ENCODE measurements at places on chromosomes 5 and 9.

DNA sequence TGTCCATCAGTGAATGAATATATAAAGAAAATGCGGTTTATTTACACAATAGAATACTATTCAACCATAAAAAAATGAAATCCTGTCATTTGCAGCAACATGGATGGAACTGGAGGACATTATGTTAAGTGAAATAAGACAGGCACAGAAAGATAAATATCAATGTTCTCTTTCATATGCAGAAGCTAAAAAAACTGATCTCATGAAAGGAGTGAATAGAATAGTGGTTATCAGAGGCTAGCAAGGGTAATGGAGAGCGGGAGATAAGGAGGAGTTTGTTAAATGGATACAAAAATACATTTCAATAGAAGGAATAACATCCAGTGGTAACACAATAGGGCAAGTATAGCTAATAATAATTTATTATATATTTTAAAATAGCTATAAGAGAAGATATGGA lies 65.0 kb downstream of the AGTPBP1 start:
- no peak for DNase-seq

DNA sequence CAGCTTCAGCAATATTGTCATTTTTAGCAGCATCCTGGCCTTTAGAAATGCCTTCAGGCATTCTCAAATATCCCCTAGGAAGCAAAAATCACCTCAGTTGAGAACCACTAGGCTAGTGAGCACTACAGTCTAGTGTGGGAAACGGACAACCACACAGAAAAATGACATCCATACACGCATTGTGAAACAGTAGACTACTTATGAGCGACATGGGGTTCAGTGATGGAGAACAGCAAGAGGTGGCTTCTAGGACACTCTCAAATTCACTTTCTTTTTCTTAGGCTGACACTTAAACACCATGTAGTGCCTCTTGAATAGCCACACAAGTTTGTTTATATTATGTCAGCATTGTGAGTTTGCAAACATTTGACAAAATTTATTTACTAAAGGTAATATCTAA lies 203.0 kb downstream of the KDM4C start:
- DNase-seq: no peak

- no peak for DNase-seq
Observed at GRCh38 chr9:98339987-98340800, 84.7 kb upstream of the TBC1D2 start.

DNA sequence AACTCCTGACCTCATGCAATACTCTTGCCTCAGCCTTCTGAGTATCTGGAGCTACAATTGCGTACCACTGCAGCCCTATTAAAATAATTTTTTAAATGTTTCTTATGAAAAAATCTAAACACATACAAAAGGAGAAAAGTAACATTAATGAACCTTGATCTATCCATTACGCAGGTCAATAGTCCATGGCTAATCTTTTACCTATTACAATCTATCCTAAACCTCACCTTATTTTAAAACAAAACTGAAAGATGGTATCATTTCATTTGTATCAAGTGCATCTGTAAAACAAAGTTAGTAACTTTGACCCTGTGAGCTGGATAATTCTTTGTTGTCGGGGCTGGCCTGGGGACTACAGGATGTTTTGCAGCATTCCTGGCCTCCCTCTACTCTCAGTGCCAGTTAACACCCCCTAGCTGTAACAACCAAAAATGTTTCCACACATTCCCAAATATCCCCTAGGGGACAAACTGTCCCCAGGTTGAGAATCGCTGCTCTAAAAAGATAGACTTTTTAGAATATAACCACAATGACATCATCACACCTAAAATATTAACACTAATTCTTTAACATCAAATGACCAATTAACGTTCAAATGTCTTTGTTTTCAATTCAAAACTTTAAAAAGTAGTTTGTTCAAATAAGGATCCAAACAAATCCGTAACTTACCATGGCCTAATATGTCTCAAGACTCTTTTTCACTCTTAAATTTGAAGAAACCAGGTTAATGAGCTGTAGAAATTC lies 54.8 kb downstream of the RNF38 start:
- no peak for DNase-seq

DNA sequence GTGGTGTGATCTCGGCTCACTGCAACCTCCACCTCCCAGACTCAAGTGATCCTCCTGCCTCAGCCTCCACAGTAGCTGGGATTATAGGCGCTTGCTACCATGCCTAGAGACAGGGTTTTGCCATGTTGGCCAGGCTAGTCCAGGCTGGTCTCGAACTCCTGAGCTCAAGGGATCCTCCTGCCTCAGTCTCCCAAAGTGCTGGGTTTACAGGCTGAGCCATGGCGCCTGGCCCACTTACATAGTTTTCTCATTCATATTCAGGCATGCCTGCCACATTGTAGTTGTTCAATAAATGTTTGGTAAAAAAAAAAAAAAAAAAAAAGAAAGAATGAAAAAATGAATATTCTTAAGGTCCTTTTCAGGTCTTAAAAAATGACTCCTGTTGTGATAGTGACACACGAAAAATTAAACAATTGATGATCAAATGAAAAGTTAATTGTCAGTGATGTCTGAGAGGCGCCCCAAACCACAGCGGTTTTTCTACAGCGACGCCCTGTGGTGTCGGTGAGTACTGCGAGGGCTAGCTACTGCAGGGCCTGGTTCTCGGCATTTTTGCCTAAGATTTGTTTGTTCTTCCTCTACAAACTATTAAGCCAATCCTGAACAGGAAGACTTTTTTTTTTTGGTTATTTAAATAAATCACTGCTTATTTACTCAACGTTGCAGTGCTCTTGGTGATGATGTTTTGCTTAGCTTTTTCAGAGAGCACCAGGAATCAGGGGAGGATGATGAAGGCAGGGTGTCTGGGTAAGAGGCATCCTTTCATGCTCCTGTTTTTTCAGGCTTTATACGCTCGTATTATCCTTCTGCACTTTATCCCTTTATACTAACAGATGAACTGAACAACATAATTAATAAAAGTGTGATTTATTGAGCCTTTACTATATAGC lies 67.0 kb upstream of the DPYSL3 start:
- peak; percentile 79 for DNase-seq

DNA sequence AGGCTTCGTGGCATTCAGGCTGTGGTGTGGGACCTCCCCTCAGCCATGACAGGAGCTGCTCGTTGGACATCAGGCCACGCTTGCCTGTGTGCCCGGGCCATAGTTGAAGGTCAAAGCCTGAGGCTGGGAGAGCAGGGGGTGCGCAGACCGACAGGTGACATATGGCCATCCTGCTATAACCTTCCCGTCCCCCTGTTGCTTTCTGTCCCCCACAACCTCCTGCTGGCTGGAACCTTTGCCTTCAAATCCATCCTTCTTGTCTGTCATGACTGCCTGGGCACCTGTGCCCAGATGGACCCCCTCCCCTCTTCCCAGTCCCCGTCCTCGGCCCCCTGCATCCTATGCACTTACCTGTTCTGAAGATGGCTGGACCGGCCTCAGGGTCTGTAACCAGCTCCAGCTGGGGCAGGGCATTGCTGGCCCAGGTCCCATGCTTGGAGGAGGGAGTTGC lies 83.2 kb downstream of the WNK2 start:
- DNase-seq: no peak

GRCh38 chr9:4923580-4924544 lies 61.2 kb upstream of the JAK2 start:
- no peak for DNase-seq

- DNase-seq: no peak
Observed at GRCh38 chr5:155562158-155562557, 548.6 kb downstream of the KIF4B start.

- no peak for DNase-seq
Observed at GRCh38 chr5:164394686-164395194, 889.3 kb downstream of the MAT2B start.

DNA sequence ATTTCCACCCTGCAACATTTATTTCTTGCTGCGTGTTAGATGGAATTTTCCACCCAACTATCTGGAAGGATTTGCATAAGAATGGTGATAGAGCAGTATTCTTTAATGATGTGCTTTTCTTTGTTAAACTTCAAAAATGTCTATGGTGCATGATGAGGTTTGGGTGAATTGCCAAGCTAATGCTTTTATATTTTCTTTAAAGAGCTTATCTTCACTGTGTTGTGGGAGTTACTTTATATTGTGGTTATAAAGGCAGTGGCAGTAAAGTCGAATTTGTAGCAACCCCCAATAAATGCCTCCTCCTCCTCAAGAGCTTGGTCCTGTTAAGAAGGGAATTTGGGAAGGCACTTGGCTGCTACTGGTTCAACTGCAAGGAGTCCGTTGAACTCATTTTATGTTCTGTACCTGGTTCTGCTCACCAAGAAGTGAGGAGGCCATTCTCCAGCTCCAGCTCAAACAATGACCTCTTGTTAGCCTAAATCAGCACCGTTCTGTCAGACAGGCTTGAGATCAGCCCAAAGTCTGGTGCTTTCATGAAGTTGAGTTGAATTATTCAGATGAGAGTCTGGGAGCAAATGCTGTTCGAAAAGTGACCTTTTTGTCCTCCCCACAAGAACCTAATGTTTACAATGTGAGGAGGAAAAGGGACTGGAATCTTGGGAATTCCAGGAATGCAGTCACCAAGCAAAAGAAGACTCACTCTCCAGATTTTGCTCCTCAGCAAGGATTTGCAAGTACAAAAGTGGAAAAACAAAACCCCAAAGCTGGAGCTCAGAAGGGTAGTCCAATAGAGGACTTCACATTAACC lies 217.0 kb downstream of the TMEM38B start:
- DNase-seq: no peak

GRCh38 chr9:99819123-99819855 lies 2.4 kb upstream of the NR4A3 start:
- peak; percentile 89 for DNase-seq

- peak; percentile 32 for DNase-seq
Observed at GRCh38 chr5:109413458-109413857, 3.7 kb upstream of the PJA2 start.

GRCh38 chr5:173229966-173230689 lies 4.9 kb downstream of the NKX2-5 start:
- no peak for DNase-seq

DNA sequence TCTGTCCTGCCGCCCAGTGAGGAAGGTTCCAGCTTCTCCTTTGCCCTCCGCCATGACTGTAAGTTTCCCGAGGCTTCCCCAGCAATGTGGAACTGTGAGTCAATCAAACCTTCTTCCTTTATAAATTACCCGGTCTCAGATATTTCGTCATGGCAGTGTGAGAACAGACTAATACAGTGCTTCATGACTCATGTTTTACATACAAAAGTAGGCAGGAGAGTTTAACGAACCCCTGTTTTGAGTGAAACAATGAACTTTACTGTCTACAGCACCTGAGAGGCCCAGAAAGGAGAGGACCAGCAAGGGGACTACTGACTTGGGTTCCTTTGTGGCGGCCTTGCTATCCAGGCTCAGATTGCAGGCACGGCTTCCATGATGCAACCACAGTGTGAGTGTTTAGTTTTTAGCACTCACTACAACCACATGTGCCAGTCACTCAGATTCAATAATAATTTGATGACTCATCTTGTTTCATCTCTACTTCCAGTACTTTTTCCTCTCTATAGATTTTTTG lies 139.1 kb upstream of the CLINT1 start:
- no peak for DNase-seq

- DNase-seq: peak; percentile 87
Observed at GRCh38 chr9:13728131-13728530, 448.6 kb upstream of the MPDZ start.

DNA sequence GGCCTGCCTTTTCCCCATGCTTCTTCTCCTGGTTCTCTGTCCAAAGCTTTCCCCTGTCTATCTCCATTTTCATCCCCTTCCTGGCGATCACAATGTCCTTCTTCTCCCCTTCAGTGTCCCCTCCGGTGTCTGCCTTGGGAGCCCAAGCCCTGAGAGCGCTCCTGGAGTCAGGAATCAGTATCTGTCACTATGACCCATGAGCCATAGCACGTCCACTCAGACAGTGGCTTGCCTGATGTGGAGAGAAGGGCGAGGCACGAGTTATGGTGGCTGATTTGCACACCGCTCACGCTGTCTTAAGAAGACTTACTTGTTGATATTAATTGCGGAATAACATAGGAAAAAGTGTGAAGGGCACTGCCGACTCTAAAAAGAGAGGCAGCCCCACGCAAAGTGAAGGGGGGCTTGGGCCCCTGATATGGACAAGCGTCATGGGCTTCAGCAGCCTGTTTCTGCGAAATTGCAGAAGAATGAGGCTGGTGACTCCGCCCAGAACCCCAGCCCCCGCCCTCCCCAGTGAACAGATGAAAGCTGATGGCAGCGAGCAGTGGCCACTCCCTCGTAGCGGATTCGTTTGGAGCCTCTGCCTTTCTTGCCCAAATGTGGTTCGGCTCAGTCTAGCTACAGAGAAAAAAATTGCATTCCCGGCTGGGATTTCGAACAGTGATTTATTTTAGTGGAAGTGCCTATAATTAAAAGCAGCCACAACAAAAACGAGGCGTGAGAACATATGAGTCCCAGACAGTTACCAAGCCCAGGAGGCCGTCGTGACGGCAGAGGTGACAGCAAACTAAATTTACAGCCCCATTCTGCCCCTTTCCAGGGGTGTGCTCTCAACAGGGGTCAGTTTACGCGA lies 149.8 kb downstream of the ICE1 start:
- peak; percentile 53 for DNase-seq

DNA sequence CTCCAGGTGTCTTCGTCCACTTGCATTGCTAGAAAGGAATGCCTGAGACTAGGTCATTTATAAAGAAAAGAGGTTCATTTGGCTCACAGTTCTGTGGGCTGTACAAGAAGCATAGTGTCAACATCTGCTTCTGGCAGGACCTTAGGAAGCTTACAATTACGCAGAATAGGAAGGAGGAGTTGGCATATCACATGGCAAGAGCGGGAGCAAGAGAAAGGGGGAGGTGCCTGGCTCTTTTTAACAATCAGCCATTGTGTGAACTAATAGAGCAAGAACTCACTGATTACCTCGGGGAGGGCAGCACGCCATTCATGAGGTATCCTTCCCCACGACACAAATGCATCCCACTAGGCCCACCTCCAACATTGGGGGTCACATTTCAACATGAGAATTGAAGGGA lies 134.4 kb upstream of the EFNA5 start:
- DNase-seq: no peak

DNA sequence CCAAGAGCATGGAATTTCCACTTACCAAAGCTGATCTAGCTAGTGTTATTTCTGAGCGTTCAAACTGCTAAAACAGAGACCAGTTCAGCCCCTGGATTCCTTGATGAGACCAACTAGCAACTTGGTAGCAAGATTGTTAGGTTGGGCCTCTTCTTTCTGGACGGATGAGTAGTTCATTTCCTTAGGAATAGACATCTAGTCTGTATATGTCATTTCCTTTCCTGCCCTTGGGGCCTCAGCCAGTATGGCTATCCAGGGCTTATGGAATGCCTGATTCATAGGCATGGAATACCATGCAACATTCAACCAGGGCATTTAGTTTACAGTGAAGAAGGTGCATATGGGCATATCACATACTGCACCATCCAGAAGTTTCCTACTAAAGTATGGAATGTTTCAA lies 14.5 kb upstream of the LPAR1 start:
- no peak for DNase-seq

Measured in right hindlimb (tissue), 1 donor.